Esophagus squamous epithelium (tissue), 5 donors: ENCODE measurements at places on chromosomes 4 and X. TPM values are rescaled to one million over a fixed set of nuclear protein-coding genes. Genes with fewer than 3 reads are reported as not detected.

- H3K4me3 ChIP-seq = peak within 1 kb of the TSS; percentile 51
- peaks cover 27% of the 10 kb centered on the region for H3K4me1 ChIP-seq
- H3K27me3 ChIP-seq = no peaks in the 10 kb centered on the region
- no peak for DNase-seq
- H3K27ac ChIP-seq = no peak within 1 kb of the TSS
- no peaks in the 10 kb centered on the region for H3K36me3 ChIP-seq
Observed at GRCh38 chrX:8731559-8732395, at the start of gene ANOS1. TSS of gene ANOS1 (minus strand) at chrX:8732137. CDS start at chrX:8732036, 101 bp downstream.

DNA sequence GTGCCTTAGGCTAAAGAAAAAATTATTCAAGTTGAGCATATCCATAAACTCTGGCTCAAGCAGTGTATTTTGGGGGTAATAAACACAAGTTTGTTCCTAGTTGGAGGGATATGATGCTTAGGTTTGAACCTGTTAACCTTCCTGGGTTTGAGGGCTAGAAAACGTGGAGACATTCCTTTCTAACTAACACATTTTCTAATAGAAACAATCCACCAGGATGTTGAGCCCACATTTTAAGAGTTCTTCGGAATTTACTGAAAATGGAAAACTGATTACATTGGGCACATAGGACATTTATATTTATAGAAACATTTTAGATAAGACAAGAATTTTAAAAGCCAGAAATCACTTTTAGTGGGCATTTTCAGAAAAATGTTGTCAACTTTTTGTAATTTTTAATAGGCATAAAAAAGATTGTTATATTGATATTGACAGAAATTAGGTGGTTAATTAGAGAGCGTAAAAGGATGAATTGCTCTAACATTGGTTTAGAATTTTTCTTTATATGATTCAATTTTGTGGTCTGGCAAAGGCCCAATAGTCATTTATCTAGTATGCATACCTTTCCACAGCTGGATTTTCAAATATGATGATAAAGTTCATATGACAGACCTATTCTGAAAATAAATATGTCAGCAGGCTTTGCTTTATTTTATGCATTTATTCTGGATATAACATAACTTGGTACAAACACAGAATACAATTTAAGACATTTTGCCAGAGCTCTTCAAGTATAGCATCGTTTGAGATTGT lies 49.2 kb downstream of the CEP44 start:
- DNase-seq = no peak
- no peaks in the 10 kb centered on the region for H3K27me3 ChIP-seq
- no peak overlapping the region for H3K27ac ChIP-seq
- peaks cover 25% of the 10 kb centered on the region for H3K4me1 ChIP-seq
- no peak overlapping the region for H3K4me3 ChIP-seq

GRCh38 chr4:6892190-6892908 lies 17.3 kb upstream of the TBC1D14 start:
- H3K27ac ChIP-seq = peak overlapping the region; percentile 38

MAP3K15 gene
- total RNA-seq = not detected

DNA sequence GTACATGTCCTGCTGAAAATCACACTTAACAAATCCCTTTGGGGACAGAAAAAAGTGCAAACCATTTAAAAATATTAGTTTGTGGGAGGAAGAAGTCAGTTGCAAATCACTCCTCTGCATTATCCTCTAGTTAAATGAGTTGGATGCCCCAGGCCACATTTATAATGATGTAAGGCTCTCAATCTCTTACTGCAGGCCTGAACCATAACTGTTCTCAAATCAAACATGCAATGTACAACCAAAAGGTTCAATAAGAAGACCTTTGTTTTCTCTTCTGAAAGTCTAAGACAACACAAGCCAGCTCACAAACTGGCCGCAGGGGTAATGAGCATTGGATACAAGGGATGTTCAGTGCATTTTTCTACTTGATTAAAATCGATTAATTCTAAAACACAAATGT lies 39.7 kb downstream of the IGFBP7 start:
- H3K36me3 ChIP-seq = no peaks in the 10 kb centered on the region
- no peaks in the 10 kb centered on the region for H3K27me3 ChIP-seq
- peaks cover 16% of the 10 kb centered on the region for H3K4me1 ChIP-seq
- no peak for DNase-seq
- no peak overlapping the region for H3K4me3 ChIP-seq

TREX2 gene
- 3.4 TPM for total RNA-seq

PNMA5 gene
- not detected for total RNA-seq

- no peaks in the 10 kb centered on the region for H3K27me3 ChIP-seq
- H3K27ac ChIP-seq = no peak overlapping the region
- peaks cover 15% of the 10 kb centered on the region for H3K4me1 ChIP-seq
- no peak overlapping the region for H3K4me3 ChIP-seq
- no peak for DNase-seq
Observed at GRCh38 chr4:41384992-41385391, 128.3 kb downstream of the UCHL1 start.

DNA sequence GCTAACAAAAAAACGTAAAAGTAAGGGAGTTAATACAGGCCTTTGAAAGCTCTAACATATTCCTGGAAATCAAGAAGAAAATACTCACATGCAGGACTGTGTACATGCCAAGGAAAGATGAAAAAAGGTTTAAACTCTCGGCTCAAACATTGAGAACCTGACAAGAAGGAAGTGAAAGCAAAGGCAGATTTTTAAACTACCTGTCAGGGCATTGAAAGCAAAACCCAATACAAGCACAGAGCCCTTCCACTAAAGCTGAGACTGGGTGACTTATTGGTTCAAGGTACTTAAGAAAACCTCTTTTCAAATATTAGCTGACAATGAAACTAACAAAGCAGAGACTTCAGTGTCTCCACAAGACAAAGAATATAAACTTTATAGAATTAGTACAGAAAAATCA lies 313.0 kb upstream of the GRID2 start:
- no peaks in the 10 kb centered on the region for H3K4me1 ChIP-seq
- no peak overlapping the region for H3K27ac ChIP-seq
- no peak overlapping the region for H3K4me3 ChIP-seq
- no peaks in the 10 kb centered on the region for H3K36me3 ChIP-seq
- no peaks in the 10 kb centered on the region for H3K27me3 ChIP-seq

GABRQ gene
- 1.5 TPM for total RNA-seq
